GM06990 (cell line): ENCODE measurements at places on chromosomes 5 and 9.

GRCh38 chr5:175616083-175616482 is 41.8 kb upstream of the HRH2 start:
- no peak for DNase-seq

DNA sequence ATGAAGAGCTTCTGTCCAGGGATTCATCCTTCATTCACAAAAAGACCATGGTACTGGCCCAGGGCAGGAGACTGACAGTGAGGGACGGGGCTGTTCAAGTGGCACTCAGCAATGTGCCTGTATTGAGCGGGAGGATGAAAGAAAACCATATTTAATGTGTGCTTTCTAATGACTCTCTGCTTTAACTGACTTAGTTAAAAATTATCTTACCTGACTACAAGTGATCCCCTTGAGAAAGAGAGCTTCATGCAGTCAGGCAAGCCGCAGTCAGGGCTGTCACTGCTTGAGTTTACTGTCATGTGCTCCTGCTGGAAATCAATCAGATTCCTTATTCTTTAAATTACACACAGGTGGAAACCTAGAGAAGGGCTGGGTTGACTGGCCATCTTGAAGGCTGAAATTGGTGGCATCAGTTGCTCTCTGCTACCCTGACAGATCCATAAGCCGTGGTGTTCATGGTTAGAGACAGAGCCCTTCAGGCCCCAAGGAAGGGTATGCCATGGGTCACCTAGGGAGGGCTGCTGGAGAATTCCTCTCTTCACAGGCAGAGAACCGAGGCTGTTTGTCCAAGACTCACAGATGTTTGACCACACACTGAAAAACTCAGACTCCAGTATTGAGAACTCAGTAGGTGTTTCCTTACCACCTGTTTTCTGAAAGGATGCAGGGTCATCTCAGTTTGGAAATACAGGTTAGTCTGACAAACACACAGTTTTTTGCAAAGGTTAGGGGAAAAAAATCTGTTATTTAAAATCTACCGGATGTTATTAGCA is 70.9 kb downstream of the TRIO start:
- no peak for DNase-seq

DNA sequence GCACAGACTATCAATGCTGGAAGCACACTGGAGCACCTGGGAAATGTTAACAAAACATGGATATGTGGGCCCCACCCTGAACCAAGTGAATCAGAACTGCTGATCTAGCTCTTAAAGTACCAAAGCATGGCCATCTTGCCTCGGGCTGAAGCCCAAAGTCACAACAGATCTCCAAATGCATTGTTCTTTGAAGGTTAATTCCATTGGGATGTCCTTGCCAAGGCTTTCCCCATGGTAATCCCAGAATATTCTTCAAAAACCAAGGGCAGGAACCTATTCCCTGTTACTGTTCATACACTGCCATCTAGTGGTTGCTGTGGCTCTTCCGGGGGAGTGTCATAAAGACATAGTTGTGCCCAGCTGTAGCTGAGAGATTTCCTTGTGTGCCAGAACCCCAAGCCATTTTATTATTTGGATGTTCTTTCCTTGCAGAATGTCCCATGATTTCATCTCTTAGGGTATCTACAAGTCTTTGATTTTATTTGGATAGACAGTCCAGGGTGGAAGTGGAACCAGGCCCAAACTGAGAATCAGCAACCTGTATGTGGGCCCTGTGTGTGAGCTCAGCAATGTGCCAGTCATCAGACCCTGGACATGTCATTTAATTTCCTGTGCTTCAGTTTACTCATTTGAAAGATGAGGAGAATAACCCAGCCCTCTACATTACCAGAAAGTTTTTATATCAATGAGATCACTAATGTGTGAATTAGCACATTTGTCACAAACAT is 290.0 kb downstream of the ACTL7B start:
- DNase-seq: no peak

GRCh38 chr5:66643387-66643786 is 47.2 kb downstream of the MAST4 start:
- no peak for DNase-seq

DNA sequence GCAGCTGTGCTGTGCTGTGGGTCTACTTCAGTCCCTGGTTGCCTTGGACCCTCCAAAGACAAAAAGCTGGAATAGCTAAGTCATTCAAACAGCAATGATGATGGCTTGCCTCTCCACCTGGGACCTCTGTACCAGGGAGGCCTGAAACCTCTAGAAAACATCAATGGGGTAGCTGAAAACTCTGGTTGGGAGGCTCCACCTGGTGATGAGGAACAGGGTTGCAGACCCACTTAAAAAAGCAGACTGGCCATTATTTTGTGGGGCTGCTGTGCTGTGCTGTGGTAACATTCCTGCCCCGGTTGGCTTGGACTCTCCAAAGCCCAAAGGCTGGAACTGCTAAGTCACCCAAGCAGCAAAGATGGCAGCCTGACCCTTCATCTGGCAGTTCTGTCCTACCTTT is 839.3 kb upstream of the ARRDC3 start:
- no peak for DNase-seq

- no peak for DNase-seq
Observed at GRCh38 chr5:31477516-31477915, 54.4 kb downstream of the DROSHA start.

DNA sequence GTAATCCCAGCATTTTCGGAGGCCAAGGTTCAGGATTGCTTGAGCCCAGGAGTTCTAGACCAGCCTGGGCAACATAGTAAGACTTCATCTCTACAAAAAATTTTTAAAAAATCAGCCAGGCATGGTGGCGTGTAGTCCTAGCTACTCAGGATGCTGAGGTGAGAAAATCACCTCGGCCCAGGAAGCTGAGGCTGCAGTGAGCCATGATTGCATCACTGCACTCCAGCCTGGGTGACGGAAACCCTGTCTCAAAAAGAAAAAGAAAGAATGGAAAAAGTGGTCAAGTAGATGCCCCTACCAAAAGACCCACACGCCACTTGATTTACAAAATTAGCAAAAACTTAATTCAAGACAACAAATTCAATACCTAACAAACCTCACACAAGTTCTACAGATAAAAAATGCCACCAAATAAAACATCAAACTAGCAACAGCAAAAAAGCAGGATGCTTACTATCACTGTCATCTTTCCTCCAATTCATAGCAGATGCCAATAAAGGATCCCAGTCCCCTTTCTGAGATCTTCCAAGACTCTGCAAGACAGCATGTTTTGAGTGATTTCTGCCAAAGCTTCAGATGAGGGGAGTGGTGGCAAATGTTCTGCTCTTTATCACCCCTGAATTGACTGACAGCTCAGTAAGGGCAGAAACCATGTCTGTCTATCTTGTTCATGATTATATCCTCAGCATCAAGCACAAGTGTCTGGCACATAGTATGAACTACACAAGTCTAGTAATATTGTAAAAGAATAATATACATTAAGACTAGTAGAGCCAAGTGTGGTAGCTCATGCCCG is 34.2 kb upstream of the TESK1 start:
- DNase-seq: no peak

GRCh38 chr5:155836089-155836803 is 490.7 kb upstream of the SGCD start:
- DNase-seq: no peak

DNA sequence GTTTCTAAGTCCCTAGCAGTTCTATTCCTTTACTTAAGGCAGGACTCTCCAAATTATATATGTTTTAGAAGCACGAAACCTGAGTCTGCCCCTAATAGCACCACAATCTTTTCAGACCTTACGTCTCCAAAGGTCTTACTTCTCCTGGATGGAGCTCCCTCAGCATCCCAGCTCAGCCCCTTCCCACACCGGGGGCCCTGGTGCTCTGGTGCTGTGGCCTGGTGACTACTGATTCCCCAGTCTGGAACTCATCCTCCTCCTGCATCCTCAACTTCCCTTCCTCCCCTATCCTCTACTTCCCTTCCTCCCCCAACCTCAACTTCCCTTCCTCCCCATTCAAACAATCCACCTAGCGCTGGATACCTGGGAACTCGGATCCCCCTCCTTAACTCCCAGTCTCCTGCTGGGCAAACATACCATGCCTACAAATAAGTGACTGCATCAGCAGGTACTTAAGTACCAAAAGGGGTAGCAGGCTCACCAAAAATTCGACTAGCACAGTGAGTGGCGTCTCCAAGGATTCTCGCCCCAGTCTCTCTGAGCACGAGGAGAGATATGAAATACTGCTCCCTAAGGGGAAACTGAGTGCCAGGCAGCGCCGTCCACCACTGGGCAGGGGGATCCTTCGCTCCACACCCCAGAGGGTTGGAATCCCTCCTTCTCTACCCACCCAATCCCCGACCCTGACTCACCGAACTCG is 831 bp downstream of the IGFBPL1 start:
- DNase-seq: no peak

DNA sequence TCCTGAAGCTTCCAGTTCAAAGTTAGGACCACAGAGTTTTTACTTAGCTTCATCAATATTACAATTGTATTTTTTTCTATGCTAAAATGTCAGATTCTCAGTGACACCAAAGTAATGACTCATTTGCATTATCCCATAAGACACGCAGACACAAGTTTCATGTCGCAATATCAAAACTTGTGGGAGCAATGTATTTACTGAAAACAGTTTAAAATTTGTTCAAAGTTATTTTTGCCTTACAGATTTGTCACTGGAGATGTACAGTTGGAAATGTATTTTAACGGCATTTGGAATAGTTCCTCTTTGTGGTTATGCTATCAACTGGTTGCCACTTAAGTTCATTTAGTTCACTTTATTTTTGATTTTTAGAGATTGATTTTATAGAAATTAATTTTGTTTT is 36.2 kb upstream of the DAP start:
- no peak for DNase-seq

DNA sequence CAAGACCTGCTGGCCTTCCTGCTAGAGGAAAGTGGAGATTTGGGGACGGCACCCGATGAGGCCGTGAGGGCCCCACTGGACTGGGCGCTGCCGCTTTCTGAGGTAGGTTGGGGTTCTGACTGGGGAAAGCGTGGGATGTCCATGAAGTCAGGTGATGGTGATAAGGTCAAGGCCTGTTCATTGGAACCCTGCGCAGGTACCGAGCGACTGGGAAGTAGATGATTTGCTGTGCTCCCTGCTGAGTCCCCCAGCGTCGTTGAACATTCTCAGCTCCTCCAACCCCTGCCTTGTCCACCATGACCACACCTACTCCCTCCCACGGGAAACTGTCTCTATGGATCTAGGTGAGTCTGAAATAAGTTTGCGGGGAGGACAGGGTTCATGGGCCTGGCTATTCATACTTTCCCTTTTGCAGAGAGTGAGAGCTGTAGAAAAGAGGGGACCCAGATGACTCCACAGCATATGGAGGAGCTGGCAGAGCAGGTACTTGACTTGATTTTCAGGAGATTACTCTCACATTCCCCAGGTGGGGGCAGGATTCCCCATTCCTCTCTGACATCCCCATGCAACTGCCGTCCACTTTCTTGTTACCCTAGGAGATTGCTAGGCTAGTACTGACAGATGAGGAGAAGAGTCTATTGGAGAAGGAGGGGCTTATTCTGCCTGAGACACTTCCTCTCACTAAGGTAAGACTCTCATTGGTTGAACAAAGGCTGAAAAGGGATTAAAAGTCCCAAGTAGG is 505 bp downstream of the CREB3 start:
- no peak for DNase-seq

DNA sequence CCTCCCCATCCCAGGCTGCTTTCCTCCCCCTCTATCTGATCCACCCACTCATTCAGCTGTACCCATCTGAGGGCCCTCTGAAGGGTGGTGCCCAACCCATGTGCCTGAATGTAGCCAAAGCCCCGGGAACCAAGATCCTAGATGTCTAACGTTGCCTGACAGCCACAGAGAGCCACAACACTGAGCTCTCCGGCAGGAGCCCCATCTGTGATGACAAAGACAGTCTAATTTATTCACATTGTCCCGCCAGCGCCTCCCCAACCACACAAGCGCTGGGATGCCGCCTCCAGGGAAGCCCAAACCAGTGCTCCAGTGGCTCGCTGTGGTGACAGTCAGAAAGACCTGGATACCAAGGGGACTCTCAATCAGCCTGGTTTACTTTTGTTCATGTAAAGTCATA is 8.4 kb downstream of the IGFBPL1 start:
- no peak for DNase-seq

DNA sequence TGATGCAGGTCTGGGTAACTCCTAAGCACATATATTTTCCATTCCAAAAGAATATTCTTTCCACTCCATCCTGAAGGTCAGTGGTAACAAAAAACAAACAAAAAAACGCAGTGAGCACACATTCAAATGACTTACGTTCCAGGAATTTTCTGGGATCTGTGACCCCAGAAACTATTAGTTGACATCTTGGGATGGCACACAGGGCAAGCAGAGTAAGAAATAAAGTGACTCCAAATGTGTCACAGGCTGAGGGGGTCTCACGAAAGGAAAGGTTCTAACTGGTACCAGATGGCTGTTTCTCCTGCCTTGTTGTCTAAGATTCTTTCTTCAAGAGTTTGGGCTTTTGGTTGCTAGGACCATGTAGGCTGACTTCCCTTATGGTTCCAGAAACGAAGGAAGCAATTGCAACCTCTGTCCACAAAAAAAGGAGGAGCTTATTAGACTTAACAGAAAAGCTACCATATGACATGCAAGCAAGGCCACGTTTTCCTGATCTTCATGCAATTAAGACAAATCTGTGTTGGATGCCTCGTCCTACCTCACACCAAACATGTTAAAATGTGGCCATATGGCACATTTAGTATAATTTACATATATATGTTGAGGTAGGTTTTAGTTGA is 32.7 kb downstream of the PTGS1 start:
- no peak for DNase-seq

GRCh38 chr9:127232833-127233549 is 31.6 kb upstream of the GARNL3 start:
- no peak for DNase-seq

- no peak for DNase-seq
Observed at GRCh38 chr9:82295181-82295580, 306.6 kb downstream of the SPATA31D1 start.

DNA sequence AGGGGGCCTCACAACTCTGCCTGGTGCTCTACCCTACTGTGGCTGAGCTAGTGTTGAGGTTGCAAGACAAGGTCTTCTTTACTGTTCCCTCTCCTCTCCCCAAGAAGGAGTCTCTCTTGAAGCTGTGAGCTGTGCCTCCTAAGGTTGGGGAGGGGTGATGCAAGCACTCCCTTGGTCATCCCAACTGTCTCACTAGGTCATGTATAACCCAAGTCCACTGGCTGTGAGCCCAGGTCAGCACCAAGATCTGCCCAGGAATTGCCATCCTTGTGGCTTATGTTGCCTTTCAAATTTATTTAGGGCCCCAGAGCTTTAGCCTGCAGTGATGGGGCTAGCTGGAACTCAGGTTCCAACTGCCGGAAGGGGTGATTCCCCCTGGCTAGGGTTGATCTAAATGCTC is 10.3 kb upstream of the YTHDC2 start:
- no peak for DNase-seq

- DNase-seq: no peak
Observed at GRCh38 chr5:61245936-61246335, 83.7 kb upstream of the SMIM15 start.

DNA sequence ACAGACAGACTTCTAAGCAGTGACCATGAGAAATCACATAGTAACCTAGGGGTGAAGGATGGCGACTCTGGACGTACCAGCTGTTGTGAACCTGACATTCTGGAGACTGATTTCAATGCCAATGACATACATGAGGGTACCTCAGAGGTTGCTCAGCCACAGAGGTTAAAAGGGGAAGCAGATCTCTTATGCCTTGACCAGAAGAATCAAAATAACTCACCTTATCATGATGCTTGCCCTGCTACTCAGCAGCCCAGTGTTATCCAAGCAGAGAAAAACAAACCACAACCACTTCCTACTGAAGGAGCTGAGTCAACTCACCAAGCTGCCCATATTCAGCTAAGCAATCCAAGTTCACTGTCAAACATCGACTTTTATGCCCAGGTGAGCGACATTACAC is 38.0 kb upstream of the CCDC152 start:
- peak; percentile 21 for DNase-seq

- DNase-seq: no peak
Observed at GRCh38 chr9:22148876-22149637, 140.0 kb upstream of the CDKN2B start.
